ENCODE measurements at places on chromosomes 12 and 14. TPM values are rescaled to one million over a fixed set of nuclear protein-coding genes. Genes with fewer than 3 reads are reported as not detected.

DNA sequence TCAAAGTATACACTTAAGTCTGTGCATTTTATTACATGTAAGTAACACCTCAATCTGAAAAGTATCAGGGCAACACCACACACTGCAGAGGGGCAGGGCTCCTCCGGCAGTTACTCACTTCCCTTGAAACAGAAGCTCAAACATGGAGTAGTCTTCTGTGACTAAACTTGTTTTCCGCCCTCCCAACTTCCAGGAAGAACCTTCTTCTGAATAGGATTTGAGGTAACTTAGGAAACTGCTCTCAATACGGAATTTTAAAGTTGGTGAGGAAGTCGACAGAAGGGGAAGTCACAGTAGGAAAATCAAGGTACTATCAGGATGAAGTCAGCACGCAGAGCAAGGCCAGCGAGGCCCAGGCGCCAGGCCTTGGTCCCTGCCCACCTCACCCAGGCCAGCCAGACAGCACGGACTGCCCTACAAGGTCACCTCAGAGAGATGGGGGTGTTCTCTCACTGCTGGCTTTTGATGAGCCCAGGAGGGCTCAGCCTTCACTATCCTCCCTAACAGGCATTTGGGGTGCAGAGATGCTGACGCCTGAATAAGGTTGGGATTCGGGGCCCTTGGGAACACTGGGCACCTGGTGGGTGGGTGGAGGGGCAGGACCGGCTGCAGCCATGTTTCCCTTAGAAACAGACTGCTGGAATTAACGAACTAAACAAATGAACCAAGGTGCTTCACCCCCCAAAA, 5.8 kb downstream of the ANKRD9 start:
- H3K27me3 ChIP-seq: peaks cover 2% of the 10 kb centered on the region
- no peak overlapping the region for H3K4me3 ChIP-seq
- H3K36me3 ChIP-seq: no peaks in the 10 kb centered on the region

GRCh38 chr14:34361504-34362011, 100.5 kb downstream of the SPTSSA start:
- H3K27ac ChIP-seq: no peak overlapping the region
- H3K4me1 ChIP-seq: peaks cover 1% of the 10 kb centered on the region
- H3K36me3 ChIP-seq: no peaks in the 10 kb centered on the region
- H3K4me3 ChIP-seq: no peak overlapping the region
- no peak for DNase-seq

- DNase-seq: no peak
- no peaks in the 10 kb centered on the region for H3K27me3 ChIP-seq
- no peak overlapping the region for H3K27ac ChIP-seq
- H3K4me3 ChIP-seq: no peak overlapping the region
- peaks cover 22% of the 10 kb centered on the region for H3K4me1 ChIP-seq
Measured at GRCh38 chr12:49582850-49583249, 14.9 kb upstream of the MCRS1 start.

DNA sequence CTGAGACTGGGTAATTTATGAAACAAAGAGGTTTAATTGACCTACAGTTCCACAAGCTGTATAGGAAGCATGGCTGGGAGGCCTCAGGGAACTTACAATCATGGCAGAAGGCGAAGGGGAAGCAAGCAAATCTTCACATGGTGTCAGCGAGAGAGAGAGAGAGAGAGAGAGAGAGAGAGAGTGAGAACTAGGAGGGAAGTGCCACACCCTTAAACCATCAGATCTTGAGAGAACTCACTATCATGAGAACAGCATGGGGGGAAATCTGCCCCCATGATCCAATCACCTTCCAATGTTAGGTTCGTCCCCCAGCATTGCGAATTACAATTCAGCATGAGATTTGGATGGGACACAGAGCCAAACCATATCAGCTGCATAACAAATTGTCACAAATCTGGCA, 96.7 kb downstream of the CHST11 start:
- DNase-seq: no peak
- H3K4me3 ChIP-seq: no peak overlapping the region
- H3K36me3 ChIP-seq: peaks cover 50% of the 10 kb centered on the region
- H3K27me3 ChIP-seq: no peaks in the 10 kb centered on the region

- DNase-seq: no peak
- peaks cover 68% of the 10 kb centered on the region for H3K36me3 ChIP-seq
- H3K4me1 ChIP-seq: peaks cover 55% of the 10 kb centered on the region
- H3K27me3 ChIP-seq: no peaks in the 10 kb centered on the region
- H3K27ac ChIP-seq: no peak overlapping the region
Measured at GRCh38 chr14:91333650-91334039, 84.0 kb downstream of the CCDC88C start.

GRCh38 chr12:124928095-124928911, 13.9 kb upstream of the UBC start:
- peaks cover 7% of the 10 kb centered on the region for H3K27me3 ChIP-seq
- peaks cover 33% of the 10 kb centered on the region for H3K4me1 ChIP-seq
- peaks cover 9% of the 10 kb centered on the region for H3K36me3 ChIP-seq
- peak overlapping the region; percentile 89 for H3K4me3 ChIP-seq
- peak; percentile 36 for DNase-seq

GRCh38 chr12:26102953-26103352, 21.9 kb downstream of the BHLHE41 start:
- no peaks in the 10 kb centered on the region for H3K4me1 ChIP-seq
- H3K4me3 ChIP-seq: no peak overlapping the region
- peaks cover 30% of the 10 kb centered on the region for H3K27me3 ChIP-seq
- DNase-seq: no peak
- no peak overlapping the region for H3K27ac ChIP-seq

Gene EID3
- 6.9 TPM for total RNA-seq

Gene TOX4
- 78.0 TPM for total RNA-seq

Gene CLEC4E
- not detected for total RNA-seq

Gene DDX54
- 72.0 TPM for total RNA-seq

Gene OVCH1
- total RNA-seq: not detected
